Activated CD4-positive, alpha-beta T cell treated with anti-CD3 and anti-CD28 coated beads for 24 hours (primary cell): ENCODE measurements at places on chromosomes 2 and 18.

DNA sequence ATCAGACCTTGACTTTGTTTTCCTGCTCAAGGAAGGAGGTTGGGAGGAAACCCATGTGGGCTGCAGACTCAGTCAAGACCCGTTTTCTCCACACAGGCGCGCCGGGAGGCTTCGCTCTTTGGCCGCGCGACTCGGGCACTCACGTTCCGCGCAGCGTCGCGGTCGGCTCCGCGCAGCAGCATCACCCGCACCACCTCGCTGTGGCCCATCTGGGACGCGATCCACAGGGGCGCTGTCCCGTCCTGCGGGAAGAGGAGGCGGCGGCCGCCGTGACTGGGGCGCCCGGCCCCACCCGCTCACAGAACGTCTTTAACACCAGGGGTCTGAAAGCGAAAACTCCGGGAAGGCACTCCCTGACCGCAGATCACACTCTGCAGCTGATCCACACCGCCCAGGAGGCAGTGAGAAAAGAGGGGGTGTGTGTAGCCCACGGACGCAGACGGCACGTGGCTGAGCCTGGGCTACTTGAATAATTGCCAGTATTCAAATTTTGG is 33.1 kb upstream of the NPC1 start:
- DNase-seq, result no peak

DNA sequence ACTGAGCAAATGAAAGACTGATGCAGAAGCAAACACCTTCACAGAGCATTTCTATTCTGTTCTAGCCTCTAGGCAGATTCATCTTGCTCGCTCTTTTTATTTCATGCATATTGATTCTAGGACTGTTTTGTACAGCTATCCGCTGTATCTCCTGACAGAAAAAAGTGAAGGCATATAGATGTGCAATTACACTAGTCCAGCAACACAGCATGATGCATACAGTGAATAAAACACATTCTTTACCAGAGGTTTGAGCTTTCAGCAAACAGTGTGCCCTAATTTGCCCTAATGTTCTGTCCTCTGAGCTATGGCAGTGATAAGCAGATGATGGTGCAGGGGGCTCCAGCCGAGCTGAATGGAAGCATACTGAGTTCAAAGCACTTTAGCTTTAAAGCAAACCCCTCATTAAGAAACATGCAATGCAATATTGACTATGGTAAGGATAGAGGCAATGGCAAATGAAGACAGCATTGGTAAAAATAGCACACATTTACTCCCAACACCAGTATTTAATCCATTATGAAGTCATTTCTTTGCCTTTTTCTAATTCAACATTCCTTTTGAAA is 141.2 kb upstream of the RGPD4 start:
- no peak for DNase-seq

GRCh38 chr2:236264256-236264655 is at the start of gene ASB18:
ASB18 (minus strand) TSS chr2:236264406; CDS start chr2:236264345, 61 bp downstream.
- DNase-seq, result no peak

DNA sequence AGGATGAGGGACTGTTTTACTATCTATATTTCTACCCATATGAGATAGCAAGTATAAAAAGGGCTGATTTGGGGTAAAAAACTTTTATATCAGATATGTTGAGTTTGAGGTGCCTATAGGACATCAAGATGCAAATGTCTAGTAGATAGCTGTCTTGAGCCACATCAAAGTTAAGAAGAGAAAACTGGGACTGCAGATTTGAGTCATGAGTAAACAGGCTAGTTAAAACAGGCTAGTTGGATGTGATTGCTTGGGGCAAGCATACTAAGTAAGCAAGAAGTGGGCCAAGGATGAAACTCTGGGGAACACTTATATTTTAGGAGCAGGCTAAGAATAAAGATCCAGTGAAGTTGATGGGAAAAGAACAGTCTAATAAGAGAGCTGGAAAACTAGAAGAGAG is 2.8 kb upstream of the SCRN3 start:
- DNase-seq, result no peak

- no peak for DNase-seq
These were observed 29.6 kb downstream of the LPIN2 start for GRCh38 chr18:2983296-2983695.

DNA sequence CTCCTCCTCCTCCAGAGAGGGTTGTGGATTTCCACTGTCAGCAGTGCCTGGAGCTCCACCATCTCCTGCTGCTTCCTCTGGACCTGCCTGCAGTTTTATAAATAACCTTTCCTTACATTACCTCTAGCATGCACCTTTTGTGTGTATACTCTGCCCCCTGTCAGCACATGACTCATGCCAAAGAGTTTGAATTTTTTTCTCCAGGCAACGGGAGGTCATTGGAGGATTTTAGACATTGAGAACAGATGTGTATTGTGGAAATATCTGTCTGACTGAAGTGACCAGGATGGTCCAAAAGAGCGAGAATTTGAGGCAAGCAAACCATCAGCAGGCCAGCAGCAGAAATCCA is 31.7 kb downstream of the IL37 start:
- no peak for DNase-seq

DNA sequence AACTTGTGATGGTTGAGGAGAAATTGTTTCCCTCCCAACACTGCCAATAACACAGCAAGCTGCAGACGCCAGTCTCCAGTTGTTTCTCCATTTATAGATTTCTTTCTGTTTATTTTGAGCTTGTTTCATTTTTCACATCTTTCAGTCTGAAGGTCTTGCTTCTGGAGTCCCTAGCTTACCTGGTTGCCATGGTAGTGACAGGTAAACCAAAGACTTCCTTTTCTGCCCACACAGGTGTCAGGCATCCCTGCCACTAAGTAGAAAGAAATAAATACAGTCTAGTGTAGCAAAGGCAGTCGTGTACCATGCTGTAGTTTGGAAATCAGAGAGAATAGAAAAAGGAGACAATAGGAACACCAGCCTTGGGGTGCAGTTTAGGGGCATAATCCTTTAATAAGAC is 82.8 kb downstream of the MARCHF4 start:
- no peak for DNase-seq

DNA sequence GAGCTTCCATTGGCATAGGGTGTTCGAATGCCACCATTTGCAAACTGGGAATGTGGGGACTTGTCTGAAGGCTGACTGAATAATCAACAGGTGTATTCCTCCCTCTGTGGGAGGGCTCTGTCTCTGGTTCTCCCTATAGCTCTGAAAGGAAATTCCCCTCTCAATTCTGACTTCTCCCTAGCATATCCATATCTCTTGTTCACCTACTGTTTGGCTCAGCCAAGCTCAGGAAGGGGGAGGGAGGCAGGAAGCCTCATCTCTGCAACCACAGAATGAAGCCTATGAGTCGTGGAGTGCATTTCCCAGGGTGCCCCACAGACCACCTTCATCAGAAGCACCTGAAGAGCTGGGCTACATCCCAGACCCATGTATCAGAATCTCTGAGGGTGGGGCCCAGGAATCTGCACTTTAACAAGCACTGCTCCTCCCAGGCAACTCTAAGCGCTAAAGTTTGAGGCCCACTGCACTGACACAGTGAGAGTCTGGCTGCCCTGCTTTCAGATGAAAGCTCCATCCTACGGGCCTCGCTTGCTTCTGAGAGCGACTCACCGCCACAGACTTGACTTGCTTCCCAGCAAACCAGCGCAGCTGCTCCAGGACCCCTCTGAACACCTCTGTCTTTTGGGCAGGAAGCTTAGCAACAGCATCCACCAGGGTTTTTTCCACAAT is 32.0 kb downstream of the XDH start:
- no peak for DNase-seq

- no peak for DNase-seq
These were observed 17.2 kb downstream of the LTBP1 start for GRCh38 chr2:32963941-32964340.

GRCh38 chr18:60676815-60677214 is 304.2 kb upstream of the MC4R start:
- DNase-seq, result no peak

- no peak for DNase-seq
These were observed 1637.7 kb upstream of the LRRTM1 start for GRCh38 chr2:81942136-81942680.

DNA sequence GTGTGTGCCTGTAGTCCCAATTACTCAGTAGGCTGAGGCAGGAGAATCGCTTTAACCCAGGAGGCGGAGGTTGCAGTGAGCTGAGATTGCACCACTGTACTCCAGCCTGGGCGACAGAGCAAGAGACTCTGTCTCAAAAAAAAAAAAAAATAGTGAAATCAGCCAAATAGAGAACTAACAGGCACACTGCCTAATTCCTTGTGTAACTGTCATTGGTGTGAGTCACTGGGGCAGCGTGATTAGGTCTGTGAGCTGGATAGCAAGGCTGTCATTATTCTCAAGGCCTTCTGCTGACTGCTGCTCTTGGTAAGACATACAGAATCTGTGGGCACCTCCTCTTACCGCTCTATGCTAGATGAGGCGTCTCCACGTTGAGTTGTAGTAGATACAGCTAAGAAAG is 270.3 kb downstream of the NEDD4L start:
- no peak for DNase-seq

DNA sequence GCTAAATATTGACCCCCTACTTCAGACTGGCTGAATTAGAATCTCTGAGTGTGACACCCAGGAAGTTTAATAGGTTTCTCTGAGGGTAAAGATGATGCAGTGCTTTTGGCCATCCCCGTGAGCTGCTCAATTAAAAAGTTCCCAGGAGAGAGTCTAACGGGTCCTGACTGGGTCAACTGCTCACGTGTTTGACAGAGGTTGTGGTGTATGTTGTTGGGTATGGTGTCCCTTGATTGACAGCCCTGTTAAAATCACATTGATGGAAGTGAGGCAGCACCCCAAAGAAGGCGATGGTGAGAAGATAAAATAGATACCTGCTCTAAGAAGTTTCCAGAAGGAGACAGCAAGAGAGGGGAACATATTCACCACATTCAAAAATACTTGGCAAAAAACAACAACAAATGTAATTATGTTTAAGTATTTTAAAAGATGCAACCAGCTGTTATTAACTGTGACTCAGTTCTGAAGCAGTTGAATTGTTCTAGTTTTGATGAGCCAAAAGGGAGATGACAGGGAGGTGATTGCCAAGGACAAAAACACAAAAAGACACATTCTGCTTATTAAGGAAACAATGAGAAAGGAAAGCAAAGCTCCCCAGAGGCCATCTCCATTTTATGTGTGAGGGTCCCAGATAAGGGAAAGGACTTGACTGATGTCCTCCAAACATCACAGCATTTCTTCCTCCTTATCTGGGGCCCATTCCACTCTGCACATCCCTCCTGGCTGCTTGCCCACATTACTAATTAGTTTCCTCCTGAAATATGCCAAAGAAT is 11.5 kb upstream of the GMCL1 start:
- no peak for DNase-seq

DNA sequence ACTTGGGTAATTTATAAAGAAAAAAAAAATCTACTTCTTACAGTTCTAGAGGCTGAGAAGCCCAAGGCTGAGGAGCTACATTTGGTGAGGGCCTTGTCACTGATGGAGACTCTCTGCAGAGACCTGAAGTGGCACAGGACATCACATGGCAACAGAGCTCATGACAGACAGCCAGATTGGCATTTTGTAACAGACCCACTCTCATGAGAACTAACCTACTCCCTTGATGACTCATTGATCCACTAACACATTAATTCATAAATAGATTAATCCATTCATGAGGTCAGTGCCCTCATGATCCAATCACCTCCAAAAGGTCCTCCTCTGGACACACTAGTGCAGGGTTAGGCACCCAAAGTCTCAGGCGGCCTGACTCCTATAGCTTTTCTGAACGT is 318.4 kb downstream of the GULP1 start:
- no peak for DNase-seq

DNA sequence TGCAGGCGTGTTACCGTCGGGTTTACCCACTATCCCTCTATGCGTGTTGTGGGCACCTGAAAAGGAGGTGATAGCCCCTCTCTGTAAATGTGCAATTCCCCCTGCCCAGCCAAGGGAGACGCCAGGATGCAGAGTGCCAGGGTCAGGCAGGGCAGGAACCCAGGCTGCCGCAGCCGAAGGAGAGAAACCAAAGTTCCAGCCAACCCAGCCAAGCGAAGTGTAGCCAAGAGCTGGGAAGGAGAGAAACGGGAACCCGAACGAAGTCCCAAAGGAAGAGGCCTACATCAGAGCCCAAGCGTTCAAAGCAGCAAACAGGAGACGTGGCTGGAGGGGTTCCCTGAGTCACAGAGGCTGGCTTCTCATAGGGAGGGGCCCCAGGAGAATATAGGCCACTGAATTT is 24.2 kb upstream of the SPR start:
- DNase-seq, result no peak

DNA sequence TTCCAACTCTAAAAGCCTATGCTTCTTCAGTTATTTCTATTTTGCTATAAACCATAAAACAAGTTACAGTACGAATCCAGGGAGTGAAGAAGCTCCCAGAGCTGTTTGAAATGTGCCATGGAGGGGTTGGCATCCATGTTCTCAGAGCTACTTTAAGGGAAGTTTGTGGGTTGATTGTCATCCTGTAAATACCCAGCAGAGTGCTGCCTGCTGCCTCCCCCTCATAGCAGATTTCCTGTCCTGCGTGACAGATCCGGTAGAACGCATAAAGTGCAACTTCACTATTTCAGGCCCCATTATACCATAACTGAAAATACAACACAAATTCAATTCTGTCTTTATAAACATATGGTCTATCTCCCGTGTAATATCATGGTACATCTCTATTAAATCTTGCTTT is 114.4 kb downstream of the CTNNA2 start:
- DNase-seq, result no peak

DNA sequence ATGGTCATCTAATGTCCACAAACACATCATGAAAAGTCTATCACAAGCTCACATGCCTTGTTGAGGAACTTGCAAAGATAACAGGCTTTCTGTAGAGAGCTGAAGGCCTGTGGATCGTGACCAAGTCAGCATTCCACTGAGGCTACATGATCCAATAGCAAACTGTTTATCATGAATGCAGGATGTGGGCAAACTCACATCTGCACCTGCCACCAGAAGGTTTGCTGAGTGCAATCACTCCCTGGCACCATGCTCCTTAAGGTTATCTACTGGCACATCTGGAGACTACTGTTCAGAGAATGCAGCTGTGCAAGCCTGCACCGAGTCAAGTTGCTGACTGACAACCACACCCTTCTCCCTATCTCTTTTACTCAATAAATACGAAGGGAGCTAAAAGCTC is 67.3 kb upstream of the ACAA2 start:
- no peak for DNase-seq

DNA sequence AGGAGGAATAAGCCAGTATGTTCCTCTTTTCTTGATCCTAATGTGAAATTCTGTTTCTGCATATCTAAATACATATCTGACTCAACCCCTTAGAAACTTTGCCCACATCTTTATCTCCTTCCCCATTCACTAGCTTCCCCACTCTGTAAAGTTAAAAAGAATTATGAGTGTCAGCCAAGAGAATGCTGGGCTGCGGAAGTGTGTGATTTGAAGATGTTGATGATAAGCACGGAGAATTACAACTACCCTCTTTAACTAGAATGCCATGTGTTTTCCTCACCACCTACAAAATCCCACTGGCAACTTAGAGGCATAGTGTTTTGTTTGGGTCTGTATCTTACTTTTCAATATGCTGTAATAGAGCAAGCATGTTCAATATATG is 490.4 kb upstream of the FANCL start:
- DNase-seq, result no peak

- DNase-seq, result no peak
These were observed 104.5 kb upstream of the YWHAQ start for GRCh38 chr2:9735335-9735734.

GRCh38 chr2:151983221-151983620 is 115.6 kb downstream of the CACNB4 start:
- no peak for DNase-seq

GRCh38 chr2:239467281-239467955 is 66.6 kb upstream of the HDAC4 start:
- no peak for DNase-seq

- no peak for DNase-seq
These were observed 47.5 kb downstream of the DNER start for GRCh38 chr2:229666811-229667210.
